AML-193 (cell line): ENCODE measurements at places on chromosomes 1 and 21.
A peak's percentile ranks its signal among the peaks of the same experiment; 100 is the strongest.

DNA sequence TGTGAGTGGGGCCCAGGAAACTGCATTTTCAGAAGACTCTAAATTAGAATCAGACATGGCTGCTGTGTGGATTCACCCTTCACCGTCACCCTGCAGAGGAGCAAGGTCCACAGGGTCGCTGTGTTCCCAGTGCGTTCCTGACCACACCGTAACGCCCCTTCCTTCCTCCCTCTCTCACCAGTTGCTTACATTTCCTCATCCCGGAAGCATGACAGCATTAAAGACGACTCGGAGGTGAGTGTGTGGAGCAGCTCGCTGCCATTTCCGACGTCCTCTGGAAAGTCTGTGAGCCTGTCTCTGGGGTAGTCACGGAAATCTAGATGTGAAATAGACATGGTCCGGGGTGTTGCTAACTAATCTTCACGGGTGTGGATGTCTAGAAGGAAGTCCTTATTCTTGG, 45.9 kb downstream of the FAAP20 start:
- DNase-seq, result no peak

DNA sequence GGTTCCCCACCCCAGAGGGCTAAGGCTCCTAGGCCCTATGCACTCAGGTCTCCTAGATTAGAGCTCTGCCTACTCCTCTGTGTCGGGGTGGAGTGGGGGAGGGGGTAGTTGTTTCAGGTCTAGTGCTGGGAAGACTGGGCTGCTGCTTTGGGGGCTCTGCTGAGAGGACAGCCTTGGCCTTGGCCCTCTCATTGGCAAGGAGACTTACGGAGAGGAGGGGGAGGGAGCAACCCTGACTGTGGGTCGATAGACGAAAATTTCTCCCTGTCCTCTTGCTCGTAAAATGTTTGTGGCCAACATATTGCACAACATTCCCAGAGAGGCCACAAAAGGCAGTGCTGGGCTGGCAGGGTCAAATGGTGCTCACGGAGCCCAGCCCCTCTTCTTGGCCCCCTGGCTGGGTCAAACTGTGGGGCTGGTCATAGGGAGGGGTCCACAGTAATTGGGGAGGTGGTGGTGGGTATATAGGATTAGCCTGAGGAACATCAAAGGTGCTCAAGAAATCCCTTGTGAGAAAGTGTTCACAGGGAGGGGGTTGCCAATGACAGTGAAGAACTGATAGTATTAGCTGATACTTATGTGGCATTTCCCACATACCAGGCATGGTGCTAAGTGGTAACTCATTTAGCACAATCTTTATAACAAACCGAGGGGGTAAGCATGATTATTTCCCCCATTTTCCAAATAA, 8.5 kb upstream of the DMBX1 start:
- DNase-seq, result peak; percentile 25

DNA sequence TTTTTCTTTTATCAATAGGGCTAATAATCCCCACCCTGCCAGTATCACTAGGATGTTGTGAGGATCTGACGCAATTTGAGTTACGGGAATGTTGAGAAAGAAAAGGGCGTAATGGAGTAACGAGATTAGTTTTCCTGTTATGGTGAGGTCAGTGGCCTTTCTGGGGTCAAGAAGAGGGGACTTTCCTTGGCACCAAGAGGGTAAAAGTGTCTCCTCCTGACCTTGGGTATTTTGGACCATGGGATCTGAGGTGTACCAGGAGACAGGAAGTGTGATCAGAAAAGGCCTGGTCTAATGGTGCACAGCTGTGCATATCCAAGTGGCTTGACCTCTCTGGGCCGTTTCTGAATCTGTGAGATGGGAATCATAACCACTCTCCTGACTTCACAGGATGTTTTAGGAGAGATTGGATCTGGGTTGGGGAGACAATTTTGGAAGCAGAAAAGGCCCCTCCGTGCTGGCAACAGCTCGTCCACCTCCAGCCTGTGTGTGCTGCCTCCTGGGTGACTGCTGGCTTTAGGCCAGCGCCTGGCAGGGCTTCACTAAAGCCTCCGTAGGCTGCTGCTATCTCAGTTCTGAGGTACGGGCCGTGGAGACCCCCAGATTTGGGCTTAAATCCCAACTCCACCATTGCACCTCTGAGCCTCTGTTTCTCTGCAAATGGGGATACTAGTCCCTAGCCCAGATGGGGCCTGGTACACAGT, 37.1 kb downstream of the ALPL start:
- DNase-seq, result no peak

DNA sequence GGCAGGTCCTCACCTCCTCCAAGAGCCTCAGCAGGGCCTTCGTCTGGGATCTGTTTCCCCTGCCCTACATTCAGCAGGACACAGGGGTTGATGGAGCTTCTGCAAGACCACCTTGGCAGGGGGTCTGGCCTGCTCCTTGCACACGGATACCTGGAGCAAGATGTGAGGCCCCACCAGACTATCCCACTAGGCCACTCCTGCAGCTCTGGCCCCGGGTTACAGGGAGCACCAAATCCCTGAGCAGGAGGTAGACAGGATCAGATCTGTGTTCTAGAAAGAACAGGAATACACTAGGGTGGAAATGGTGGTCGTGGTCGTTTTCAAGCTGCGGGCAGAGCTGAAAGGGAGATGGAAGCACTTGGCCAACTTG, 33.5 kb downstream of the EPHX1 start:
- no peak for DNase-seq

- no peak for DNase-seq
These were observed 2.2 kb downstream of the CACNA1E start for GRCh38 chr1:181485287-181486097.
